NCI-H526 (cell line): ENCODE measurements at places on chromosomes 5 and 9.

GRCh38 chr9:94818178-94818541 is 91.7 kb downstream of the AOPEP start:
- no peak for DNase-seq

DNA sequence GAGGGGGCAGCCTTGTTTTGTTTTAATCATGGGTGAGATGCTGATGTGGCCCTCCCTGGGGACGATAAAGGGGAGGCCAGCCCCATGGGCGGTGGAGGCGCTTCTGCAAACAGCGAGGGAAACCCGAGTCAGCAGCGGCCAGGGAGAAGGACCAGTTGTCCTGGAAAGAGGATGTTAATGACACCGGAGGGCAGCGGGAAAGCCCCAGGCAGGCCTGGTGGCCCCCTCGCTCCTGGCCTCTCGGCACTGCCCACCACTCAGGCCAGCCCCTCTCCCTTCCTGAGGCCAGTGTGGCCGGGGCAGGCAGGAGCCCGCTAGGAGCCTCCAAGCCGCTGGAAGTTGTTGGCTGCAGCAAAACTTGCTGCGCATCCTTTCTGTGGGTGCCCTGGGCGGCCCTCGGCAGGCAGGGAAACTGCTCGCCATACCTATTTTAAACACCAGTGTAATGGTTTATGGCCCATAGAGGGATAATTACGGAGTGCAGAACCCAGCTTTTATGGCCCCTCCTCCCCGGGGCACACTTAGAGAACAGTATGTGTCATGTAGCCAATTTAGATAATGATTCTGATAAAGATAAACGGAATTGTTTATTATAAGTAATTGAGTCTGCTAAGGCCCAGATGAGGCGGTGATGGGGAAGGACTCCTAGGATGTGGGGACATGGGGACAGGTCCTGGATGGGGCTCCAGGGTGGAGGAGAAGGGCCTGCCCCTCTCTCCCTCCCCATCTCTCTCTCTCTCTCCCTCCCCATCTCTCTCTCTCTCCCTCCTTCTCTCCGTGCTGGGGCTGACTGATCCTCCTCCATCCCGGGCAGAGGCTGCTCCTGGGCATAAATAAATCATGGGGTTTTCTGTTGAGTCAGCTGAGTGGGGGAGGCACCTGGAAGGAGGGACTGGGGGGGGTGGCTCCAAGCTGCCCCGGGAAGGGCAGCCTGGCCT is 36.9 kb downstream of the LMX1B start:
- no peak for DNase-seq

GRCh38 chr5:108765647-108766046 is 17.9 kb downstream of the FER start:
- DNase-seq = no peak

DNA sequence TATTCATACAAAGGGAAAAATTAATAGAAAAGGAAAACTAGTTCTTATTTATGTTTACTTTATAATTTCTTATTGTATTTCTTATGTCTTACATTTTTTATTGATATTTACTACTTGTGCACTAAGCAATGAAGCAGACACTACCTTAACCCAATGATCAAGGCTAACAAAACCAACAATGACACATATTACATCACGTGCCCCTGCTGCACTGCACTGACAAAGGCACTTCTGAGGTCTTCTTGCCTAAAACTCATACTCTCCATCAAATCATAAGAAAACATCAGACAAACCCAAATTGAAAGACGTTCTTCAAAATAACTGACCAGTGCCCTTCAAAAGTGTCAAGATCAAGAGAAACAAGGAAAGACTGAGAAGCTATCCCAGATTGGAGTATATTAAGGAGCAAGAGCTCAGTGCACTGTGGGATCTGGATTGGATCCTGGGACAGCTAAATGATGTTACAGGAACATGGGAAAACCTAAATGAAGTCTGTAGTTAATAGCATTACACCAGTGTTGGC is 230.9 kb downstream of the AUH start:
- DNase-seq = no peak

DNA sequence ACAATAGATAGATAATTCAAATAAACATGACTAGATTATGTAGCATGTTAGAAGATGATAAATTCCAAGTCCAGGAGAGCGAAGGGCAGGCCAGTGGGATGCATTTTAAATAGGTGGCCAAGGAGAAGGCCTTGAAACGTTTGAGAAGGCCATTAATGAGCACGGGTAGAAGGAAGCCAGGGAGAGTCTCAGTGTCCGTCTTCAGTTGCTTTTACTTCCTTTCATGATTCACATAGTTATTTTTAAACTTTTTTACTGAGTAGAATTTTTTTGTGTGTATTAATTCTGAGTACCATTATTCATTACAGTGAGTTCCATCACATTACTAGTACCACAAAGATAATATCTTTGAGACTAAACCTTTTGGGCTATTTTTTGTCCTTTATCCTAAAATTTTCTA is 259.2 kb downstream of the ARRDC3 start:
- no peak for DNase-seq

GRCh38 chr5:180178531-180179441 is 30.2 kb downstream of the RASGEF1C start:
- DNase-seq = no peak
